Fibroblast of the aortic adventitia (primary cell): ENCODE measurements at places on chromosomes 1 and 21. TPM values are rescaled to one million over a fixed set of nuclear protein-coding genes. Genes with fewer than 3 reads are reported as not detected.

DNA sequence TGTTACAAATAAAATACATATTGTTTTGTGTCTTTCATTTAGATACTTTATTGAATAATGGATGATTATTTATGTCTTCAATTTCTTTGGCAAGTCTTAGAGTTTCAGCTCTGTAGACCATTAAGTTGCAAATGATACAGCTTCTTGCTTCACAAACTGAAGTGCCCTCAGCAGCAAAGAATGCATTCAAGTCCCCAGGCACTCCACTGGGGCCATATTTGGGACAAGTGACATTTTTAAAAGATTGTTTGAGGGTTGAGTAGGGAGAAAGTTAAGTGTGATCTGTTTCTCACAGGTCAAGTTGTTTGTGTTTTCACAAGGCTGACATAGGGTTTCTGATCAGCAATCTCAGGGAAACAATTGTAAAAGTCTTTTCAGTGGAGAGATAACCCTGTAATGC is 400.7 kb downstream of the PLA2G4A start:
- DNase-seq = no peak

The JAK1 gene
- 159 and 255 TPM in 2 replicates for total RNA-seq

DNA sequence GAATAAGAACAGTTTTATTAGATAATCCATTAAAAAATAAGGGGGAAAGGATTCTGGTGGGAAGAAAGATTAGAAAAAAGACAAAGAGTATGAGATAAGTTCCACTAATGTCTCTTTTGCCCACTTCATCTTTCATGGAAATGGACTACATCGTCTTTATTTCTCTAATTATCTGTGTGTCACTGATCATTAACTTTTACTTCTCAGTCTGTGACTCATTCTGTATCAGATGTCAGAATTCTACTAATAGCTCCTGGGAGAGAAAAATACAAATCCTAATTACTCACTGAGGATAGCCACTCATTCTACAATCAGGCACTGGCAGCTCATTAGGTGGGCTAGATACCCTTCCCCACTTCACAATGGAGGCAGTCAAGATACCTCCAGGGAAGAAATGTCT is 41.7 kb downstream of the ILDR2 start:
- DNase-seq = no peak

DNA sequence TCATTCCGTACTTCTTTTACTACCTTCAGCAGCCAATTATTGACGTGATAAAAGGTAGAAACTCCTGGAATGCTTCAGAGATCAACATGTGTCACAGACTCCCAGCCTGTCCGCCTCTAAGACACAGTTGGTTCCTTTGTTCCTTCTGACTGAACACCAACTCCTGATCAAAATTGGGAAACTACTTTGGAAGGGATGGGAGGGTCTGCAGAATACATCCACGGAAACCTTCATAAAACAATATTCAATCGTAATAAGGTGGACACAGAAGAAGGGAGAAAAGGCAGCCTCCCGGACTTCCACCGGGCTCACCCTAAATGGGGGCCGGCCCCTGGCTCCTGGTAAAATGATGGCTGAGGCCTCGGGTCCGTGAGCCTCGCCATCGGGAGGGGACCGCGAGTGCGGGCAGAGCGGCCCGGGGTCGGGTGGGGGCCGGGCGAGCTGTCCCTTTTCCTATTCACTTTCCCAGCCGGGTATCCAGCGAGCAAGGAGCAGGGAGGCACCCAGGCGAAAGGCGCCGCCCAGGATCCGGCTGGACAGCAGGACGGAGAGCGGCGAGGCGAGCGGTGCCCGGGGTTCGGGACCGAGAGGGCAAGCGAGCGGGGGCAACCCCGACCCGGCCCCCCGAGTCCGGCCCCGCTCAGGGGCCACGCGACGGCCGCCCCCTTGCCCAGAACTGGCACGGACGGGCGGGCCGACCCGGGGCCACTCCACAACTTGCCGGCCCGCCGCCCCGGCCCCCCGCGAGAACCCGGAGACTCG is 805 bp downstream of the NRIP1 start:
- DNase-seq = peak; percentile 39

DNA sequence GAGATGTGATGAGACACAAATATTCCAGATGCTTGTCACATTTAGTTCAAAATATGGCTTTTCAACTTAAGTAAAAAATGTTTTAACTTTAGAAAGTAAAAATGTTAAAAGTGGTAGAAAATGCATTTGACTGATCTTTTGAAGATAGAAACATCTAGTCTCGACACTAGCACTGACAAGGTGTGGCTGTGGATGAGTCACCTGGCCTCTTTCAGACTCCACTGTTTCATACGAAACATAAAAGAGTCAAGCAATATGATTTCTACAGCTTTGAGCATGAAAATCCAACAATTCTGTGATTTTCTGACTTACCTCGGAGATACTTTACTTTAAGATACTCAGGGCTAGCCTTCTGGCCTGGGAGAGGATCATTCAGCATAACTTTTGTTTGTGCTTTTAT is 47.7 kb downstream of the TTC13 start:
- DNase-seq = no peak
